ENCODE measurements at places on chromosomes 5 and 9.
A peak's percentile ranks its signal among the peaks of the same experiment; 100 is the strongest.

GRCh38 chr9:7153134-7153533 is 395.4 kb downstream of the KDM4C start:
- DNase-seq, result no peak

GRCh38 chr9:93680443-93681268 is 104.3 kb downstream of the PHF2 start:
- DNase-seq, result peak; percentile 3

GRCh38 chr5:73534011-73534644 is 31.3 kb downstream of the ANKRA2 start:
- DNase-seq, result no peak

GRCh38 chr9:93083592-93084470 is 12.2 kb upstream of the CARD19 start:
- DNase-seq, result peak; percentile 34

DNA sequence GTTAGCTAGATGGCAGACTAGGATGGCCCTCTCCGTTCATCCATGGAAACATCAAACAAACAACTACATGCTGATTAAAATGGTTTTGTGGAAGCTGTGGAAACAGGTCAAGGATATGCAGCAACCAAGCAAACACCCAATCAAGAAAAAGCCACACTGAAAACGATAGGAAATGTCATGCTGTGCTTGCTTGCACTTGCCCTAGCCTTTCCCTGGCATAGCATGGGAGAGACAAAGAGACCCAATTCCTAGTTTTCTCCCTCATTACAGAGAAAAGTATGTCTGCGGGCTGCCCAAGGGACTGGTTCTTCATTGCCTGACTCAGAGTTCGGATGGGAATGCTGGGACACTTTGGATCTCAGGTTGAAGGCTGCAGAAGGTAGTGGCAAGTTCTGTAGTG is 98.7 kb downstream of the FANCC start:
- DNase-seq, result no peak

GRCh38 chr9:98438666-98439065 is 183.2 kb upstream of the TBC1D2 start:
- DNase-seq, result no peak

GRCh38 chr5:156588306-156588705 is 261.3 kb downstream of the SGCD start:
- DNase-seq, result no peak

- DNase-seq, result no peak
Observed at GRCh38 chr9:113955076-113955752, 79.1 kb downstream of the ZNF618 start.

GRCh38 chr5:67010684-67011409 is 185.8 kb downstream of the CD180 start:
- DNase-seq, result no peak

DNA sequence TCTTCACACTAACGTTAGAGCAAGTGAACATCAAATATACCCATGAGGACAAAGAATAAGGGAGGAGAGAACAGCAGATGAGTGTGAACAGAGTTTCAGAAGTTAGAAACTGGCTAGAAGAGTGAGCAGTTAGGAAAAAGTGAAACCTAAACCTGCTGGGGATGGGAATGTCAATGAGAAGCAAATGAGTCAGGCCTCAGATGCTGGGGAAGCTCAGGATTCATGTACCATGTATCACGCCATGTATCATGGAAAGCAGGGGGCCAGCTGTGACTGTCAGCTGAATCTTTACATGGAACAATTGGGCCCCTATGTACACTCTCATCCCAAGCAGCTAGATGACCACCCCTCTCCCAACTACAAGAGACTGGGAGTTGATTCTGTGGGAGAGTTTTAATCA is 16.2 kb downstream of the GDF9 start:
- no peak for DNase-seq

DNA sequence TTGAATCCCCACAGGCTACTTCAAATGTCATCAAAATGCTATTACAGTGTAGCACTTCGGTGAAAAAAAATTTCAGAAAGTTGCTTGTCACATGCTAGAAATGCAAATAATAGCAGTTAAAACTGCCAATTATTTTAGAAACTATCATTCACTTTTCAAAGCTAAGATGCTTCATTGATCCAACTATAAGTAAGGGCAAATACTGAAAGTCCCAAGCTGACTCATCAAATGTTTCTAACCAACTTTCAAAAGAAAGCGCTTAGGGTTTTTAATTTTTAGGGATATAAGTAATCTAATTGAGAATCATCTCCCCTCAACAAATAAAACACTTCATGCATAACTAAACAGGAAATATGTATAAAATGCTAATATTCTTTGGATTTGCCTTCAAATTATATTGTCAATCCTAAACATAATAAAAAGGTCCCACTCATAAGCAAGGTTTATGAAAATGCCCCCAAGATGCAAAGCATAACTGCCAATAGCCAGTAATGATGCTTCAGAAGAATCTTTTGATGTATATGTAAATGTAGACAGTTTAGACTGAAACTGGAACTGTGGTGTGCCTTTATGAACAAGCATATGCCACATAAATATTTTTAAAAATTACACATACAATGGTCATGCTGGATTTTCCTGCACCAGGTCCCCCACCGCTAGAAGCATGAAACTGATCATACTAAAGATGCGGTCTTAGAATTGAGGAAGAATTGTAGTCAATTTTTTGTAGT is 12.2 kb downstream of the ACTL7A start:
- no peak for DNase-seq

DNA sequence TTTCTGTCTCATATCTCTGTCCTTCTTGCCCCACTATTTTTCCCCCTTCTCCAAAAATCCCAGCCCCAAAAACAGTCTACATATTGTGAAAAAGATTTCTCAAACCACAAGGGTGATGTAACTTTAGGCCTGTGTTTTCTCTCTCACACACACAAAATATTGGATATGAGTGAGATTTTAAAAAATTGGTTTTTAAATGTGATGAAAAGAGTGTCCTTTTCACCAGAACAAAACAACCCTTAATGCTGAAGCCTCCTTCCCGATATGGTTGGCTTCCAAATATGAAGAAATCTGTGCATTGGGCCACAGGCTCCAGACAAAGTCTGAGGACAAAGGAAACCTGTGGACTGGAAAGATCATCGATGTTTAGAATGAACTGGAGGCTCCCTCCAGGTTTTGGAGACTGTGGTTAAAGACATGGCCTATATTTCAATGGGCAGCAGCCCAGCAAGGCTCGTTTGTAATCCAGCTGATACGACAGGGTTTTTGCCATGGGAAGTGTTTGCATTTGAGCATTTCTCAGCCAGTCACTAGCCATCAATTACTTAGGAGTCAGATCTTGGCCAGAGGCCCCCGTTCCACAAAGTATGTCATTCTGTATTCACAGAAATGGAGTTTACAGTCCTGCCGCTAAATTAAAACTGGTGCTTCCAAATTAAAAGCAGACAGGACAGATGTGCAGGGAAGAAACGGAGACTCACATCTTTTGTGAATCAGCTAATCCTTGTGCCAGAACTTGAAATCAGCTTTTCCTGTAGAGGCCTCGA is 546.3 kb downstream of the EBF1 start:
- DNase-seq, result no peak

DNA sequence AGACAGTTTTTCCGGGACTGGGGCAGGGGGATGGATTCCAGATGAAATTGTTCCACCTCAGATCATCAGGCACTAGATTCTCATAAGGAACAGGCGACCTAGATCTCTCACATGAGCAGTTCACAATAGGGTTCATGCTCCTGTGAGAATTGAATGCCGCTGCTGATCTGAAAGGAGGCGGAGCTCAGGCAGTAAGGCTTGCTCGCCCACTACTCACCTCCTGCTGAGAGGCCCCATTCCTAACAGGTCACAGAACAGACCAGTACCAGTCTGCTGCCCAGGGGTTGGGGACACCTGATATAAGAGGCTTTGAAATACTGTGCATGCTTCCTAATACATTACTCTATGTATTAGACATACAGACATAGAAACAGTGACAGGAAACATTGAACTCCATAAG is 41.1 kb downstream of the PTPRD start:
- DNase-seq, result no peak

GRCh38 chr5:107670087-107670931 is 428 bp downstream of the EFNA5 start:
- DNase-seq, result peak; percentile 6

DNA sequence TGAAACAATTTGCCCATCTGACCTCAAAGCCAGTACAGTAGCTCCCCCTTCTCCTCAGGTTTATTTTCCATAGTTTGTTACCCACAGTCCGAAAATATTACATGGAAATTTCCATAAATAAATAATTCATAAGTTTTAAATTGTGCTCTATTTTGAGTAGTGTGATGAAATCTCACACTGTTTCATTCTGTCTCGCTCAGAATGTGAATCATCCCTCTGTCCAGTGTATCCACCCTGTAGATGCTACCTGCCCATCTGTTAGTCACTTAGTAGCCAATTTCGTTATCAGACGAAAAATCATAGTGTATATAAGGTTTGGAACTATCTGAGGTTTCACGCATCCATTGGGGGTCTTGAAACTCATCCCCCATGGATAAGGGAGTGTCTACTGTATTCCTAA is 100.7 kb upstream of the IL7R start:
- DNase-seq, result no peak

GRCh38 chr9:4359016-4359415 is 59.1 kb upstream of the GLIS3 start:
- DNase-seq, result no peak

GRCh38 chr9:35700942-35701341 is 11.2 kb upstream of the TPM2 start:
- no peak for DNase-seq

DNA sequence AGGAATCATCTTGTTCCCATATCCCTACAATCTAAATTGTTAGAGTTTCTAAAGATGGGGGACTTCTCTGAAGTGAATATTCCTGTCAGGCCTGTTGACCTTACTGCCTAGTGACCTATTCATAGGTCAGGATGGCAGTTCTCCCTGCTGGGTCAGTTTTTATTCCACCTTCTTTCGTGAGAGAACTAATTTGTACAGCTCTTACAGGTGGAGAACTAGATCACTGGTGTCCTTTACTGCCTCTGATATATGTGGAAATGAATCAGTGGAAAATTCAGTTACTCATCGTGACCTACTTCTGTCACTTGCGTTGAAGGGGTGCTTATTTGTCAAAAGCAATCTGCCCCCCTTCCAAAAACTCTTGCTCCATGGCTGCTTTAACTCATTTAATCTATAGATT is 164.9 kb downstream of the CD180 start:
- no peak for DNase-seq

DNA sequence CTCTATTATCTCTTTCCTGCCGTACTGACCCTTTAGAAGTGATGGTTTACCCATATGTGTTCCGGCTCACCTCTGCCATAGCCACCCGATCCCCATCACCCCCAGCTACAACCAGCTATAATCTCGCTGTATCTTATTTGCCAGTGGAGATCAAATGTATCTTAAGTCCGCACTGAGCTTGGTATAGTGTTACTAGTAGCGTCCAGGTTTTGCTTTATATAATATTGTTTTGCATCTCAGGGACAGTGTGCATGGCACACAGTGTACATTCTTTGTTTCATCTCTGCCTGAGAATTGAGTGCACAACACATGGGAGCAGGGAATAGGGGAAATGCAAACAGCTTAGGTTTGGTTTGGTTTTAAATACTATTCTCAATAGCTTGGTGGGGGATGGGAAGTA is 135.8 kb upstream of the SNX2 start:
- DNase-seq, result no peak

GRCh38 chr5:68804343-68804742 is 289.5 kb upstream of the SLC30A5 start:
- no peak for DNase-seq

DNA sequence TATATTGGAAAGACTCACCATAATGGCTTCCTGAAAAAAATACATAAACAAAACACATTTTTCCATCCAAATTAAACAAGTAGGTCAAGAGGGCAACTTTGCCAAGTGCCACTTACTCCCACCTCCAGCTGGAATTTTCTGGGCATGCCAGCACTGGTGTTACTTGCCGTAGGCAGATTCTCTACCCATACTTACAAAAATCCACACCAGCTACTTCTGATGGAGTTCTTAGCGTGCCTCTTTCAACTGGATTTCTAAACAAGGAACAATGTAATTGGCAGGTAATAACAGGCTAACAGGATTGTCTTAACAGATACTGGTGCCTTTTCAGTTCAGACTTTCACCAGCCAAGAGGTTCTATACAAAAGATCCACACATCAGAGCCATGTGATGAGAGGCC is 301.4 kb downstream of the MLLT3 start:
- DNase-seq, result no peak

DNA sequence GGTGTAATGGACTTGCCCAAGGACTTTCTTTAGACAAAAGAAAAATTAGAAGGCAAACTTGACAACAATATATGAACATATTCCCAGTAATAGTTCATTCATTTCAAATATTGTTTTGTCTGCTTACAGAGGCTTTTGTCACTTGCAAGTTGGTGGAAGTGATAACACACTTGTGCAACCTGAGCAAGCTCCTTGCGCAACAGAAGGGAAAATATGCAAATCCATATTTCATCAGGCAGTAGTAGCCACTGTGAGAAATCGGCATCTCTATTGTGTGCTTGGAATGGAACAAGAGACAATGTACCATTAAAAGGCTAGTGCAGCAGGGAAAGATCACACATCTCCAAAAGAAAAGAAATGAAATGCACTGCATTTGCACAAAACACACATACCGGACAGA is 125.3 kb upstream of the RASEF start:
- no peak for DNase-seq

DNA sequence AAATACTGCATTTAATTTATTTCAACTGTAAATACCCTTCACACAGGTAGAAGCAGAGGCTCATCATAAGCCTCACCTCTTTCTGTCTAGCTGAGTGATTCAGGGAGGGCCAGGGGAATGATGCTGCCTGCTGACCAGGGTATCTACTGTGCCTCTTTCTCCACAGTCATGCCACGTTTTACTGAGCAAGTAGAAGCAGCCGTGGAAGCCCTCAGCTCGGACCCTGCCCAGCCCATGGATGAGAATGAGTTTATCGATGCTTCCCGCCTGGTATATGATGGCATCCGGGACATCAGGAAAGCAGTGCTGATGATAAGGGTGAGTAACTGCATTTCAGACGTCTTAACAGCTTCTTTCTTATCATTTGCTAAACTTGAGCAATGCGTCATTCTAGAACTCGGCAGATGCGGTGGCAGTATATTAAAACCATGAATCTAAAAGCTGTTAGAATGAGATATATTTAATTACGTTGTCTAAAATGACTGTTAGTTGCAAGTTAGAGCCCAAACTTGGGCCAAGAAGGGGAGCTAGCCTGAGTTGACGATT is 50.0 kb upstream of the LRRTM2 start:
- no peak for DNase-seq

GRCh38 chr5:135221696-135222095 is 177.3 kb downstream of the MACROH2A1 start:
- DNase-seq, result no peak

DNA sequence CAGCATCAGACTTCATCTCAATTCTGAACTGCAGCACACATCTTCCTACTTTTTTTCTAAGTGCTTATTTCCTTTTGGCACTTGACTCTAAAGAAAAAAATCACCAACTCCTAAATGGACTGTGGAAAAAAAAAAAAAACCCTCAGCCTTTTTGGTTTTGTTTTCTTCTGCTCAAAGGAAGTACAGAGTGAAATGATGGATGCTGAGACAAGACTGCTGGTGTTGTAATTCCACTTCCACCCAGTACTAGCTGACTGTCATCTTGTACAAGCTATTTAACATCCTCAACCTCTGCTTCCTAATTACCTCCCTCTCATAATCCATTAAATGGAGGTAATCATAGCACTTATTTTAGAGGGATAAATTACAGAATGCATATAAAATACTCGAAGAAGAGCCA is 171.5 kb upstream of the GNA14 start:
- DNase-seq, result no peak
